ENCODE measurements at places on chromosomes 1 and 21.

GRCh38 chr1:6052543-6053205 lies 7.0 kb downstream of the KCNAB2 start:
- peak; percentile 20 for DNase-seq

- no peak for DNase-seq
Observed at GRCh38 chr1:218367118-218367517, 22.0 kb downstream of the TGFB2 start.

GRCh38 chr1:161159913-161160243 lies 578 bp downstream of the USP21 start:
- DNase-seq, result no peak

- no peak for DNase-seq
Observed at GRCh38 chr21:42269386-42269785, 45.8 kb downstream of the TFF3 start.

- peak; percentile 54 for DNase-seq
Observed at GRCh38 chr1:41432481-41433280, 51.8 kb downstream of the EDN2 start.

Measured in activated T-cell treated with anti-CD3 and anti-CD28 coated beads for 4 hours (primary cell).